ENCODE measurements at places on chromosomes 7 and 10.

GRCh38 chr10:52437205-52437646 lies 123.1 kb downstream of the DKK1 start:
- DNase-seq, result no peak

- DNase-seq, result no peak
These were observed 566.4 kb upstream of the POT1 start for GRCh38 chr7:125495997-125496396.

GRCh38 chr7:124672011-124672410 lies 93.6 kb downstream of the GPR37 start:
- no peak for DNase-seq

GRCh38 chr10:128209862-128210214 lies 83.6 kb upstream of the MKI67 start:
- no peak for DNase-seq

Data from stimulated activated naive CD4-positive, alpha-beta T cell treated with Interleukin-2 at 50 U/mL for 16 hours (primary cell).